ENCODE measurements at places on chromosomes 4 and X.
A peak's percentile ranks its signal among the peaks of the same experiment; 100 is the strongest.

DNA sequence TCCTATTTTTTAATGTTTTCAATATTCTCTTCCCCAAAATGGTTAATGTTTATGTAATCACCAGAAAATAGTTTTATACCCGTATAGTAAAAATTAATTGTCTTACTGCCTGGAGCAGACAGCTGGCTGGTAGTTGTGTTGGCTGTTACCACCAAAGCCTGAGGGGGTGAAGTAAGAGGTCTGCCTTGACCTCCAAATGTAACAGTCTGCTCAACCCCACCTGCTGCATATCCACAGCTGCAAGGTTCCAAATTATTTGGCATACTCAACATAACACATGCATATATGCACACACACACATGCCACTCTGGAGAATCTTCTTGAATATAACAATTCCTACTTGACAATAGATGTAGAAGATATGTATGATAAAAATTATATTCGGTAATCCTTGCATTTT lies 624.3 kb downstream of the ADGRL3 start:
- DNase-seq = no peak

GRCh38 chr4:149995134-149995756 lies 83.0 kb upstream of the DCLK2 start:
- DNase-seq = no peak

DNA sequence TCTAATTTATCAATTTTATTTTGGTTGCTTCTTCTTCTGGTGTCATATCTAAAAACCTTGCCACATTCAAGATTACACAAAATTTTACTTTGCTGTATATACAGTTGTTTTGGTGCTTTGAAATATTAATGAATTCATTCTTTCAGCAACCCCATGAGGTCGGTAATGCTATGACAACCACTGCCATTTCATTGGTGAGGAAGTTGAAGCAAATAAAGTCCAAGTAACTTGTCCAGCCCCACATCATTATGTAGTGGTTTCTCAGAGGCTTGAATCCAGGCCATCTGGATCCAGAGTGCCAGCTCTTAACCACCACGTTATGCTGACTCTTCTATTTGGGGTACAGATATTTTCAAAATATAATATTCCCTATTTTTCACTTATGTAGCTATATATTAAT lies 42.2 kb downstream of the UGT2A3 start:
- no peak for DNase-seq

- no peak for DNase-seq
Observed at GRCh38 chrX:48890296-48890925, 7.2 kb downstream of the TIMM17B start.

- DNase-seq = no peak
Observed at GRCh38 chrX:103573202-103573601, 12.1 kb upstream of the TCEAL4 start.

GRCh38 chr4:52750819-52751486 lies at the start of gene ERVMER34-1:
ERVMER34-1 (minus strand) TSS chr4:52751425; CDS start chr4:52745520, 5,905 bp downstream.
- peak; percentile 76 for DNase-seq

DNA sequence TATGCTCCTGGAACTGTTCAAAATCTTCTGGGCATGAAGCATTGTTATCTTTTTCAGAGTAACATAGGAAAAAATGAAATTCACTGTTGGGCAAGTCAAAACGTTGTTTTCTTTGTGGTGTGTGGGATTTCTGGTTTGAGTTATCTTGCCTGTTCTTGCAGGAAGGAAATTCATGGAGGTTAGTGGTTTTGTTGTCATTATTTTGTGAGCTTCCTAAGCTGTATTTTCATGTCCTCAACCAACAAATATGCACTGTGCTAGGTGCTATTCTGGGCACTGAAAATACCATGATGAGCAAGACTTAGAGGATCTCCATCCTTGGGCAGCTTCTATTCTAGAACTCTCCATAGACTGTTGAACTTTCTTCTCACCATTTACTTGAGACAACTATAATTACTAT lies 16.9 kb downstream of the SPINK2 start:
- DNase-seq = no peak

- DNase-seq = no peak
Observed at GRCh38 chrX:9557521-9557920, 92.7 kb downstream of the TBL1X start.

- no peak for DNase-seq
Observed at GRCh38 chr4:150234246-150234645, 156.0 kb downstream of the DCLK2 start.

DNA sequence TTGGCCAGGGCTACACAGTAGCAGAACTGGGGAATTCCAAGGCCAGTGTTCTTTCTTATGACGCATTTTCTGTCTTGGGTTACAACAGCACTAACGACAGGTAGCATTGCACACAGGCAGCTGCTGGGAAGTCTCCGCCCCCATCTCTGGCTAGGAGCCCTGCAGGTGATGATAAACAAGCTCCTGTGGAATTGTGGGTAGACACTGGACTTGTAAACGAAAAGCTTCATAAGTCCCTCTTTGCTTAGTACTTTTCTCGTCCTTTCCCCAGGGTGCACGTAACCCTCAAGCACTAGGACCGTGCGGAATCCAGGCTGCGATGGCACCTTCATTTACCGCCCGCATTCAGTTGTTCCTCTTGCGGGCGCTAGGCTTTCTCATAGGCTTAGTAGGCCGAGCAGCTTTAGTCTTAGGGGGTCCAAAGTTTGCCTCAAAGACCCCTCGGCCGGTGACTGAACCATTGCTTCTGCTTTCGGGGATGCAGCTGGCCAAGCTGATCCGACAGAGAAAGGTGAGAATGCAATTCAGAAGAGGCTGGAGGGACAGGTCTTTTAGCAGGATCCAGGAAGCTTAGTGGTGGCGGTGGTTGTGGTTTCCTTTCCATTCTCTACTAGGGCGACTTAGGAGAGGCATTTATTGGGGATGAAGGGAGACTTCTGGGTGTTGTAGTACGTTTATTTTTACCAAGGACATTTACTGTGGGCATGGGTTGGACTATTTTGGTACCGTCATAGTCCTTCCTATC lies at the start of gene FAAH2:
TSS of gene FAAH2 (plus strand) at position 200 of the 745 bp plus-strand sequence. CDS start at position 320, 120 bp downstream.
- DNase-seq = peak; percentile 36

GRCh38 chr4:56790691-56791091 lies 30.8 kb downstream of the SPINK2 start:
- DNase-seq = no peak

DNA sequence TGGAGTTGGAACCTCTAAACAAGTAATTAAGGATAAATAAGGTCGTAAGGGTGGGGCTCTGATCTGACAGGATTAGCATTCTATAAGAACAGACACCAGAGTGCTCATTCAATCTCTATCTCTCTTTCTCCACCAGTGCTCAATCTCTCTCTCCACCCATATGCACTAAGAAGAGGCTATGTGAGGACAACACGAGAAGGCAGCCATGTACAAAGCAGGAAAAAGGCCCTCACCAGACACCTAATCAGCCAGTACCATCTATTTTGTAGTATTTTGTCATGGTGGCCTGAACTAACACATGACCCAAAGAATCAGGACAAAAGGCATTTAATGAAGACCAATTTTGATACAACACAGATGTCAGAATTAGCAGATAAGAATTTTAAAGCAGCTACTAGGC lies 16.8 kb downstream of the RFC1 start:
- no peak for DNase-seq

- no peak for DNase-seq
Observed at GRCh38 chr4:129806986-129807385, 711.0 kb downstream of the C4orf33 start.

DNA sequence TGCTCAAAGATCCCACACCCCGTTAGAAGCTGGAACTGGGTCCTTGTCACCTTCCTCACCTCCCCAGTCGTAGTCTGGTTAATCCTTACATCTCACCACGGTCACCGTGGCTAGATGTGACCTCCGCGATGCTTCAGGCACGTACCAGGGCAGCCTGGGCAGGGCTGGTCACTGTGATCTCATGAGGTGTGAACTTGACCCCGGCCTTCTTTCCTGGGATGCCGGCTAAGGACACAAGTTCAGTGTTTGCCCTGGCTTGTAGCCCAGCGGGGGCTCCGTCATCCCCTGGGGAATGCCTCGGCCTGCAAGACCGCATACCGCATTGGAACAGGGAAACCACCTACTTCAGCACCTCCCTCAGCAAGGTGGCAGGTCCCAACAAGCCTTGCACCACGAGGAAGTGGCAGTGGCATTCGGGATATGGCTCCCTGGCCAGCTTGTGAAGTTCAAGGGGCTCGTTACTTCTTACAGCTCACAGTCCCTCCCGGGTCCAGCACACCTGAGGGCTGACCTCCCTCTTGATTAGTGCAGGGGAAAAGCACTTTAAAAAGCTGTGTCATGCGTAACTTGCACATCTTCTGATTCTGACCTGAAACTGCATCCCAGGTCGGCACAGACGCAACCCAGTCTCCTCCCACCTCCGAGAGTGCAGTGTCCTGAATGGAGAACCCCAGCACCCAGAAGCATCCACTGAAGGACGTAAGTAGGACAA lies 25.9 kb downstream of the NOP14 start:
- no peak for DNase-seq

- DNase-seq = no peak
Observed at GRCh38 chr4:110967936-110968335, 345.1 kb upstream of the PITX2 start.

DNA sequence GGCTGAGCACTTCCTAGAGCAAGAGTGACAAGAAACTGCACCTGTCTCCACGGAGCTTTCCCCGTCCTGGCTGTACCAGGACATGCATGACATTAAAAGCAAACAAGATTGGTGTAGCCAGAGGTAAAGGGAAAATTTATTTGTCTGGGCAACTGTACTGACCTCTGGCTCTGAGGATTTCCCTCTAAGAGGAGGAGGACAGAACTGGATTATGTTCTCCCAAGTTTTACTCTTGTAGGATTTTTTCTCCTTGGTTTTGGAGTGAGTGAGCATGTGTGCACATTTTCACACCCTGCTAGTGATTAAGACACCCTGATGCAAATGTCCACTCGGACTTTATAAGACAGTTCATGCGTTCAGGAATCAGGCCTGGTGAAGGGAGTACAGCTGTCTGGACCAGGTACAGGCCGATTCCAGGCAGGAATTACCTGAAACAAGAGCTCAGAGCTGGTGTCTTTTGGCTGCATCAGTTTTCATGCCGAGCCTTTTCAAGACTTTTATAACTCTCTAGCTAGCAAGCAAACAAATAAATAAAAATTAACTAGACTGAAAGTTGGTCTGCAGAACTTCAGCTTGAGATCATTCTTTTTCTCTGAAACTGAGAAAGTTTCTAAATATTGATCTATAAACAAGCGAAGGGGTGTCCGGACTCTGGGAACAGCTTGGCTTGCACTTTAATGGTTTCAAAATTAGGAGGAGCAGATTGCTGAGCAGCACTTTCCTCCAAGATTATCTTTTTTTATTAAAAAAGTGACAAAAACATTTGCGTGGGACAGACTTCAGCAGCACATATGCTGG lies 51.3 kb upstream of the SPRY1 start:
- DNase-seq = no peak

DNA sequence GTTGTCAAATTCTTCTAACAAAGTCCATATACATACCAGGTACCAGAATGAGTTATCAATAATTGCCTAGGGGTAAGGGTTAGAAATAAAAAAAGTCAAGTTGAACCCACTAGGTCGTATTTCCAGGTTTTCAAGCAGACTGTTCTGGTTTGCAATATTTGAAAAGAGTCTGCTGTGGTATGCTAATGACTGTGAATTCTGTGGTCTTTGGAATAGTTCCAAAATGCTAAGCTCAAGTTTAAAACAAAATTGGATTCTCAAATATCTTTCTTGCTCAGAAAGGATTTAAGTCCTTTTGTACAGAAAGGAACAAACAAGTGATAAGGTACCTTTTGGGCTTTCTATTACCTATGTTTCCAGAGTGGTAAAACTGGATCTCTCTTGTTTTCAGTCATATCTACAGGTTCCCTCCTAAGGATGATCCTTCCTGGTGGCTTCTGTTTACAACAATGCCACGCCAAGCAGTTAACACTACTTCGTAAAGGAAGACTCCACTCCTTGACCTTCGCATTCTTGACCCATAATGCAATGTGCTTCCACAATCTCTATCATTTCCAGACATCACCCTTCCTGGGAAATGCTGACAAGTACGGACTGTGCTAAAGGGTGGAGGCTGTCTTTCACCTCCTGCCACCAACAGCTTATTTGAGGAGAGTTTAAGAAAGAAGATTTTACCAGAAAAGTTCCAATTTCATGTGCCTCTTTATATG lies 531.7 kb upstream of the FTHL17 start:
- no peak for DNase-seq

GRCh38 chr4:159052315-159052714 lies 50.6 kb upstream of the RAPGEF2 start:
- no peak for DNase-seq

DNA sequence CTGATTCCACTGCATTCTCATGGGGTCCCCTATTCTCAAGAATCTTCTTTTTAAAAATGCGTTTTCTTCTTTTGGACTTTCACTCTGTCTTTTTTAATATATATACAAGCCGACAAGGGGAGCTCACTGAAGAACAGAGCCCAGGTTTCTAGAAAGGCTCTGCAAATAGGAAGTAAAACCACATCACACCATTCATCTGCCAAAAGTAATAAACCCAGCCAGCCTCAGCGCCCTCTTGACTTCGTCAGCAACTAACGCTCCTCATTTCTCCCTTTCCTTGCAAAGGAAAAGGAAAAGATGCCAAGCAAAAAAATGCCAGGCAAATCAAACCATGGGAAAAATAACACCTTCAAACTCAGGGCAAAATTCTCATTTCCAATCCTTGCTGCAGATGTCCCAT lies 136.4 kb downstream of the HHIP start:
- DNase-seq = no peak

DNA sequence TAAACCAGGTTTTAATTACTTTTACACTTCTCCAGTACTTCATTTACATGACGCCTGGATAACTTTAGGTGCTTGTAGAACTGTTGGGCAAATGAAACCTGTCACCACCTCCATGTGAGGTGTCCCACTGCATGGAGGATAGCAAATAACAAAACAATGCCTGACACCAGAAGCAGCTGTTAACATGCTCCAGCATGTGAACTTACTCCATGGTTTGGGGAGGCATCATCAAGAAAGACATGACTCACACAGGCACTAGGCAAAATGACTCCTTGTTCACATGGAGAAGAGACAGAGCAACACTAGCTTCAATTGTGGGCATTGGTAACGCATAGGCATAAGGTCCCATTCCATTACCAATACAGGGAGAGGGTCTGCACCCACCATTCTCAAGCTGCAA lies 198.1 kb upstream of the F9 start:
- DNase-seq = no peak

GRCh38 chrX:52574416-52575275 lies 57.8 kb upstream of the XAGE1B start:
- peak; percentile 60 for DNase-seq

GRCh38 chrX:69282893-69283690 lies 117.8 kb upstream of the PJA1 start:
- no peak for DNase-seq

GRCh38 chr4:53592122-53592521 lies 836 bp upstream of the LNX1 start:
- DNase-seq = peak; percentile 19

All from retina (tissue), 1 donor.